Aorta (tissue), 5 donors: ENCODE measurements at places on chromosomes 3 and 15.

DNA sequence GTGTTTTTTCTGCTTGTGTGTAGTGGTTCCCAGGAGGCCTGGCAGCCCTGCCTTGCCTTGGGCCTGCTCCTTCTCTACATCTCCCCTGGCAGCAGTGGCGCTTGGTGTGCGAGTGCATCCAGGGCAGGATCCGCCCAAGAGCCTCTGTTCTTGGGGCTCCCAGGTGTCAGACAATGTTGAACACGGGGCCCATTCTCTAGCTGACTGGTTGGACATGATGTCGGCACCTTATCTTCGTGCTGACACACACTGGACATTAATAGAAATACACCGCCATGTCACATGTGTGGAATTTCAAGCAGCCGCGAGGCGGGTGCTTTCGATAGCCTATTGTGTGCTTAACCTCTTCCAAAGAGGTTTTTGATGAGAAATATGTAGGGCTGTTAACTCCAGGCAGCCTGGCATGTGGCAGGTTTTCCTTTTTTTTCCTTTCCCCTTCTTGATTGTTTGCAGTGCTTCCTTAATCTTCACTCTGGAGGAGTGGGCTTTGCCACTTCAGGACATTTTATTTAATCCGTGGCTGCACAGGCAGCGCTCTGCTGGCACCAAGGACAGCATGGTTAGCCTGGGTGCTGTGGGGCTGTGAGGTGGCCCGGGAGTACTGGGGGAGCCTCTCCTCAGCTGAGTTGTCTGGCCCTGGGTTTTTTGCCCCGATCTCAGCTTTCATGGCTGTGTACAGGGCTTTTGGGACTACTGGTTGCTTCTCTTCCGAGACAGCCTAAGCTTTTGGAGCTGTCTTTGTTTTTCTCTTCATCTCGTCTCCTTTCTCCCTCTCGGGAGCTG is 42.5 kb downstream of the CHCHD6 start:
- peak; percentile 79 for DNase-seq
- no peaks in the 10 kb centered on the region for H3K36me3 ChIP-seq
- peak overlapping the region; percentile 53 for H3K27ac ChIP-seq
- H3K4me1 ChIP-seq = peaks cover 4% of the 10 kb centered on the region

- no peak for DNase-seq
- H3K27me3 ChIP-seq = no peaks in the 10 kb centered on the region
- H3K4me1 ChIP-seq = peaks cover 7% of the 10 kb centered on the region
- no peak overlapping the region for H3K4me3 ChIP-seq
These were observed 7.1 kb downstream of the TJP1 start for GRCh38 chr15:29815000-29815710.

DNA sequence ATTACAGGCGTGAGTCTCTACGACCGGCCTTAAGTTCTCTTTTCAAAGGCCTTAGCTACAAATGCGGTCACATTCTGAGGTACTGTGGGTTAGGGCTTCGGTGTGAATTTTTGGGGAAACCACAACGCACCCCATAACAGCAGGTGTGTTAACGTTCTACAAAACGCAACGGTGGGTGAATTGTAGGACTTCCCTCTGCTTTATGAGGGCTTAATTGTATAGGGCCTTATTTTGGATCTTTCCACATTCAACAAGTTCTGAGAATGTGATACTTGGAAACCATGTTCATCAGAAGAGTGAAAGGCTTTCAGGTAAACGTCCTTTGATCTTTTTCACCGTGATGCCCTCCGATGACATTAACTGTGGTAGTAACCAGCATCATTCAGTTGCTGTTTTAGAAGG is 998.6 kb upstream of the CFAP20DC start:
- no peaks in the 10 kb centered on the region for H3K27me3 ChIP-seq
- DNase-seq = no peak
- H3K27ac ChIP-seq = no peak overlapping the region
- no peaks in the 10 kb centered on the region for H3K4me1 ChIP-seq
- no peaks in the 10 kb centered on the region for H3K36me3 ChIP-seq

DNA sequence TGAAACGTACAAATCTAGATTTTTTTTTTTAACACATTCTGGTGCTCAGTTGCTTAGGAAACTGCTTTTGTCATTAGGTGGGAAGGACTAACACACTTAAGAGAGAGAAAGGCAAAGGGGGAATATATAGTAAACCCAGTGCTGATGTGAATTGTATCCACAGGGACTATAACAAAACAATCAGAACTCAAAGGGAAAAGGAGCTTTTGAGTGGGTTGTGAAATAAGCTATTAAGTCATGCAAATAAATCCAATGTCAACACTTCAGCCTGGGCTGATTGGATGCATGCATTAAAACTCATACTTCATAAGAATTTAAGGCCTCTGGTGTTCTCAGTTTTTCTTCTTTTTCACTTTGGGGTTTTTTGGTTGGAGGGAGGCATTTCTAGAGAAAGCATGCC is 628.9 kb downstream of the FHIT start:
- no peaks in the 10 kb centered on the region for H3K4me1 ChIP-seq
- no peak overlapping the region for H3K27ac ChIP-seq
- no peak overlapping the region for H3K4me3 ChIP-seq
- no peaks in the 10 kb centered on the region for H3K27me3 ChIP-seq
- no peaks in the 10 kb centered on the region for H3K36me3 ChIP-seq

DNA sequence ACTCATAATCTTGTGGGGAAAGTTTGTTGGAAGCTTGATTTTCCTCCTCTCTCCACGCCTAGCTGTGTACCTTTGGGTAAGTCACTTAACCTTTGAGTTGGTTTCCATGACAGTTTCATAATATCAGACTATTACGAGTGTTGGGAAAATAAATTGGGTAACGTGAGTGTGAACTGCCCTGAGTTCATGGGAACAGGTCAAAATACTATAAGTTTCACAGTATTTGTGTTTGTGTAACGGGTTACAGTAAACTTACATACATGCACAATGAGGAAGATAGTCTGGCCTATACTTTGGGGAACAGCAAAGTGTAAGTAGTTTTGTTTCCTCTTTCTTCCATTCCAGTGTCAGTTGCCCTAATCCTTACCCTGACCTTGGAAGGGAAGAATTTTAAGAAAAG is 509.9 kb downstream of the MECOM start:
- H3K27ac ChIP-seq = no peak overlapping the region
- DNase-seq = no peak
- H3K4me1 ChIP-seq = peaks cover 2% of the 10 kb centered on the region
- H3K4me3 ChIP-seq = no peak overlapping the region
- no peaks in the 10 kb centered on the region for H3K36me3 ChIP-seq

DNA sequence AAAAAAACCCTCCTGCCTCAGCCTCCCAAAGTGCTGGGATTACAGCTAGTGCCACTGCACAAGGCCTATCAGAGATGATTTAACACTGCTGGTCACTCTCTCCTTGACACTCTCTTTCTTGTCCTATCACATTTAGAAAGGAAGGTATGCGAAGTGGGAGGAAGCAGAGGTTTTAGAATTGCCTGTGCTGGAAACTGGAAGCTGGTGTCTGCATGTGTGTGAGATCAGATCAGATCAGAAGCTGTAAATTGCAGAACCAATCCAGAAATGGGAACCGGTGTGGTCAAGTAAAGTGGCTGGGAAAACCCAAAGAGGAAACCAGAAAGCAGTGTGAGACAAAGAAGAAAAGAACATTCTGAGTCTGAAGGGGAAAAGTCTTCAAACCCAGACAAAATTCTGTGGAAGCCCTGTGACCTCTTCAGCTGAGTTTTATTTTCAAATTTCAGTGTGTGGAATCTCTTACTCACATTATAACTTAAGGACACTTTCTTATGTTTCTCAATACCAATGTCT is 2.8 kb downstream of the EFHB start:
- H3K4me1 ChIP-seq = no peaks in the 10 kb centered on the region
- no peak for DNase-seq
- no peak overlapping the region for H3K27ac ChIP-seq
- H3K36me3 ChIP-seq = no peaks in the 10 kb centered on the region

GRCh38 chr3:51500632-51501131 is 867 bp upstream of the DCAF1 start:
- H3K27me3 ChIP-seq = no peaks in the 10 kb centered on the region
- DNase-seq = peak; percentile 59
- no peaks in the 10 kb centered on the region for H3K4me1 ChIP-seq
- no peaks in the 10 kb centered on the region for H3K36me3 ChIP-seq
- H3K4me3 ChIP-seq = no peak overlapping the region
- H3K27ac ChIP-seq = peak overlapping the region; percentile 81

GRCh38 chr3:175493301-175493700 is 634.2 kb downstream of the NAALADL2 start:
- no peaks in the 10 kb centered on the region for H3K27me3 ChIP-seq
- H3K27ac ChIP-seq = no peak overlapping the region
- no peak overlapping the region for H3K4me3 ChIP-seq
- DNase-seq = no peak
- H3K4me1 ChIP-seq = no peaks in the 10 kb centered on the region

DNA sequence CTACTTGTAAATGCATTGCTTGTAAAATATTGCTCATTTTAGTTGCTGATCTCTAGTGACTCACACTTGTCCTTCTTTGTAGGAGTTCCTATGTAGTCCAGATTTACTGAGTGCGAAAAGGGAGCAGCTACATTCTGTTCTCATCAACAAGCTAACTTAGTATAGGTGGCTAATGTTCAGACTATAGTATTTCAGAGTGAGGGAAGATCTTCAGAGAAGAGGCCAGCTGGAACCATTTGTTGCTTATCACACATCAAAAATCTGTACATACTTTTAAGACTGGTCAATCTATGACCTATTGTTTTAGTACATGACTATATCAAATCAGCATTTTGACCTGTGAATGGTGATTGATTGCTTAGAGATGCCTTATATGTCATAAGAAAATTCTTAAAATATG is 71.3 kb upstream of the THSD4 start:
- no peak for DNase-seq
- H3K4me3 ChIP-seq = no peak overlapping the region
- no peak overlapping the region for H3K27ac ChIP-seq
- no peaks in the 10 kb centered on the region for H3K4me1 ChIP-seq

- no peaks in the 10 kb centered on the region for H3K36me3 ChIP-seq
- H3K27ac ChIP-seq = no peak overlapping the region
- DNase-seq = no peak
- no peaks in the 10 kb centered on the region for H3K4me1 ChIP-seq
These were observed 69.1 kb downstream of the CHCHD6 start for GRCh38 chr3:126773167-126773566.

DNA sequence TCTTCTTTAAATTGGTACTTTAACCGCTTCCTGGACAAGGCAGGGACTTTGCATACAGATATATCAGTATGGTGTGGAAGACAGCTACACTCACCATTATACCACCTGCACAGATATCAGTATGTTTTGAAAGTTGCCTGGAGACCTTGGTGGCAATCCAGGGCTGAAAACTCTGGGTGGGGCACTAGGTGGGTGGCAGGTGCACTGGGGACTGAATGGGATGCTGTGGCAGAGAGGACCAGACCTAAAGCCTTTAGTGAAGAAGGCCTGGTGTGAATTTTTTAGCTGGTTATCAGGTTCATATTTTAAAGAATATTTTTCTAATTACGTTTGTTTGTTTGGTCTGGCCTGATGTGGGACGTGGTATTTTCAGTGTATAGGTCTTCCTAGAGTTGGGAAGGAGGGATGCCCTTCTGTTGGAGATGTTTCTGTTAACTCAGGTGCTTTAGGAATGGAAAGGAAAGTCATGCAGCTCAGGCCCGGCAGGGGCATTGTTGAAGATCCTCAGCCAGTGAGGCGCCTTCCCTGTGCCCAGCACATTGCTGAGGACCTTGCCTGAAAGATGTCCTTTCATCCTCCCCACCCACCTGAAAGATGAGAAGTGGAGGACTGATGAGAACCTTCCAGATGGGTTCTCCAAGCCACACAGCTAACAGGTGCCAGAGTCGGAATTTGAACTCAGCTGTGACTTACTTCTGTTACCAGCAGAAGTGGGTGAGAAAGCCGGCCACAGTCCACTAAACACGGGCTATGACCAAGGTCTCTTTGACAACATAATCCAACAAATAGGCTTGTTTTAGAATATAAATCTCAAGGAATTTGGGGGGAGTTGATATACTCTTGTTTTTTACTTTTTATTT is 77.3 kb downstream of the APBA2 start:
- no peak overlapping the region for H3K27ac ChIP-seq
- H3K36me3 ChIP-seq = no peaks in the 10 kb centered on the region
- H3K4me1 ChIP-seq = no peaks in the 10 kb centered on the region
- H3K27me3 ChIP-seq = no peaks in the 10 kb centered on the region

GRCh38 chr15:60899322-60899966 is 329.7 kb downstream of the RORA start:
- no peak for DNase-seq
- H3K27me3 ChIP-seq = no peaks in the 10 kb centered on the region
- no peaks in the 10 kb centered on the region for H3K36me3 ChIP-seq
- H3K27ac ChIP-seq = no peak overlapping the region
